CD4-positive, alpha-beta T cell treated with Interleukin-10 for 1 hour (primary cell): ENCODE measurements at places on chromosomes 3 and 15.

- no peak for DNase-seq
Observed at GRCh38 chr3:44470430-44470829, 7.0 kb downstream of the ZNF445 start.

- no peak for DNase-seq
Observed at GRCh38 chr3:50303013-50303815, at the start of gene HYAL1. Gene HYAL1, minus strand, starts transcription at chr3:50303574. Its CDS starts 618 bp downstream, at chr3:50302956.

- DNase-seq, result no peak
Observed at GRCh38 chr3:176359211-176359610, 838.1 kb downstream of the TBL1XR1 start.

DNA sequence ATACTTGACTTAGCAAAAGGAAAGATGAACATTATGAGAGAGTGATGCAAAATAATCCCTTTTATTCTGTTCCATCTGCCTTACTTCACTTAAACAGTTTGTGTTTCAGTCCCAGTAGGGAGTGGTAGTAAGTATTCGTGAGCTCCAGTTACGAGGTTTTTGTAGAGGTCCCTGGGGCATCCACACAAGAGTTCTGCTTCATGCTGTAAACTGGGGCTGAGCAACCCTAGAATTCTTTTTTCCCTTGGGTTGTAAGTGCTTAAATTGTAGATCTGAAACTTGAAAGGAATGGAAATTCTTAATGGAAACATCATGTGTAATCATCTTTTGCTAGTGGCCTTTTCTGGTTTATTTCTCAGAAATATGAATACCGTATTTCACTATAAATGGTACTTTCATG lies 79.5 kb downstream of the SEMA6D start:
- no peak for DNase-seq

- no peak for DNase-seq
Observed at GRCh38 chr15:51904931-51905330, 66.6 kb downstream of the LEO1 start.
